ENCODE measurements at places on chromosomes 5 and 9. TPM values are rescaled to one million over a fixed set of nuclear protein-coding genes. Genes with fewer than 3 reads are reported as not detected.

The KCNT1 gene
- not detected for total RNA-seq

The HTR4 gene
- total RNA-seq: not detected

- no peak for DNase-seq
These were observed 177.1 kb downstream of the GAPVD1 start for GRCh38 chr9:125438506-125439433.

DNA sequence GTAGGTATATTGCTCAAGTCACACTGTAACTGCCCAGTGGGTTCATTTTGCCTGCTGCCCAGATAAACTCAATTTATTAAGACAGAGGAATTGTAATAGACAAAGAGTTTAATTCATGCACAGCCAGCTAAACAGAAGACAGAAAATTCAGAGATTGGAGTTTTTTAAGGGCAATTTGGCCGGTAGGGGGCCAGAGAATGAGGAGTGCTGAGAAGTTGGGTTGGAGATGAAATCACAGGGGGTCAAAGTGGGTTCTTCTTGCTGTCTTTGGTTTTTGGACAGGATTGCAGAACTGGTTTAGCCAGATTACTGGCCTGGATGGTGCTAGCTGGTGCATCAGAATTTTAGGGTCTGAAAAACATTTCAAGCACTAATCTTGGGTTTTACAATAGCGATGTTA, 20.7 kb upstream of the IL33 start:
- DNase-seq: no peak

The KIF27 gene
- 9.4 TPM for total RNA-seq

The PCDHB9 gene
- 5.5 TPM for total RNA-seq

The ADCY2 gene
- 3.5 TPM for total RNA-seq

The CBY3 gene
- not detected for total RNA-seq

The ARID3C gene
- not detected for total RNA-seq

- DNase-seq: no peak
These were observed 31.3 kb downstream of the IRF1 start for GRCh38 chr5:132459031-132459982.

DNA sequence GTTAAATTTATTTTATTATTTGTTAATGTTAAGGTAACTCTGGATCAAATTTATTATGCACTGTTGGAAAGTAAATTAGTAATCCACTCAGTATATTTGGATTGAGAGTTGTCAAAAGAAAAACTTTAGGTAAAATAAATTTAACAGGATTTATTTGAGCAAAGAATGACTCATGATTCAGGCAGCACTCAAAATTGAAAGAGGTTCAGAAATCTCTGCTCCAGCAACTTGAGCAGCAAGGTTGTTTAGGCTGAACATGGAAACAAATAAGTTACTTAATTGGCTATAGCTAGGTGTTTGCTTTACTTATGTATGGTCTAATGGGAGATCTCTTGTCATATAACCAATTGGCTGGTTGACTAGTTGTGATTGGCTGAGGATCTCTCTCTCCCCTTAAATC, 296.2 kb upstream of the EDIL3 start:
- DNase-seq: no peak

DNA sequence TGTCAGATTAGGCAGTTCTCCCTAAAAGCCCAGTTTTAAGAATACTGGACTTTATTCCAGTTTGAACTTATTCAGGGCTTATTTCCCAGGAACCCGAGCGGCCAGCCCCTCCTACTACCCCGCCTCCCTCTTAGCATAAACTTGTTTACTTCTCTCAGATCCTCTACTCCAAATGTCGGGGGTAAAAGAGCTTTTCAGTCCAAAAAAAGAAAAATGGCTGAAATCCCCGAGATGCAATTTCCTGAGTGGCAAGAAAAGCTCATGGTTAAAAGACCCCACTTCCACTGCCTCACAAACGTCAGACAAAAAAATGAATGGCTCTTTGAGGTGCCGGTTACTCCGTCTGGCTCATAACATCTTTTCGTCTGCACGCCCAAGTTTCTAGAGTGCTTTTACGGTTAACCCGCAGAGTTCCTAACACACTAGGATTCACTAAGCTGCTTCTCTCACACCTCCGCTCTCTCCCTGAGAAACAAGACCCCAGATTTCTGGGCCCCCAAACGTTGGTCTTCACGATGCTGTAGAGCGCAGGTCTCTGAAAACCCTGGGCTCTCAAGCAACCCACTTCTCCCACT, 402 bp downstream of the BRD8 start:
- DNase-seq: peak; percentile 3

DNA sequence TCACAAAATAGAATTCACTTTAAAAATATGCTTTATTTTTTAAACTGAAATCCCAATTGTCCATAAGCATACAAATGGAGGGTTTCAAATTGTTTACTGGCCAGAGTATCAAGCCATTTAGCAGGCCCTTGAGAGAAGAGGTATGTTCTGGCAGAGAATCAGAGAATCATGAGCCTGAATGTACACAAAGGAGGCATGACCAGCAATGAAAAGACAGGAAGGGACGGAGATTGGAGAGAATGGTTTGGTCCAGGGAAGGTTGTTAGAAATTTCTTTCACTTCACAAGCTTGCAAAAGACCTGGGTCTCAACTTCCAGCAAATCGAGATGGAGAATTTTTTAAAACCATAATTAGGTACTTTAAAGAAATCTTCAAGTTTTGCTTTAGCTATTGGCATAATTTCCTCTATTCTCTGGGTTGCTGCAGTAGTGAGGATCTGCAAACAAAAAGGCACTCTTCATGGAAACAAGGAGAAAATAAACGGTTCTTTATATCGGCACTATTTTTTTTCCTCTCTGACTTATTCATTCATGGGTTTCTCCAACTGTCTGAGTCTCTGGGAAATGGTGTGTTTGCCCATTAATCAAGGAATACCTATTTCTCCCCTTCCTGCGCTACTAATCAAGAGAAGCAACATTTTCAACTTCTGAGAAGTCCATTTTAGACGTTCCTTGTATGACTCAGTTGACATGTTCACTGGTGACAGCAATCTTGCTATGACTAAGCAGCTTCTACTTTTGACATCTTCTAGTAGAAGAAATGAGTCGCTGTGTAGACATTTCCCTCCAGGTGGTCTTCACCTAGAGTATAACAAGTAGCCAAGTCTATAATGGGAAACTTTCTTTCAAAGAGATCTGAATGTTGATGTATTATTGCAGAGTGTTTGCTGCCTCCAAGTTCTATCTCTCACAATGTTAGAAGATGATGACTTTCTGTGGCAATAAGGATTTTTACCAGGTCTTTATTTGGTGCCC, 23.1 kb upstream of the ERCC6L2 start:
- DNase-seq: no peak

DNA sequence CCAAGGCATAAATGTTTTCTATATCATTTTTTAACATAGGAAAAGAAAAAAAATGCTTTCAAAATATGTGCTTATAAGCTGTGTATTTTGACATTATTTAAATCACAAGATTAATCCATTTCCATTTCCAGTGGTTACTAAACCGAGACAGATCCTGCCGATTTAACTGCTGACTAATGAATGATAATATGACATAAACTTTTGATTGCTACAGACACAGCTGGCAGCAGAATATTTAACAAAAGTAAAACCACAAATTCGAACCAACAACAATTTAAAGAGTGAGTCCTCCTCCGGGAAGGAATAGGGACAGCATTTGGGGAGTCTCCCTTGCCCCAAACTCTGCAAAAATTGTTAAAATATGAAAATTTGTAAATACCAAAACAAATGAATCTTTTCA, 401.3 kb upstream of the DAB2 start:
- DNase-seq: no peak

GRCh38 chr9:81543695-81544094, 145.7 kb downstream of the TLE1 start:
- no peak for DNase-seq

DNA sequence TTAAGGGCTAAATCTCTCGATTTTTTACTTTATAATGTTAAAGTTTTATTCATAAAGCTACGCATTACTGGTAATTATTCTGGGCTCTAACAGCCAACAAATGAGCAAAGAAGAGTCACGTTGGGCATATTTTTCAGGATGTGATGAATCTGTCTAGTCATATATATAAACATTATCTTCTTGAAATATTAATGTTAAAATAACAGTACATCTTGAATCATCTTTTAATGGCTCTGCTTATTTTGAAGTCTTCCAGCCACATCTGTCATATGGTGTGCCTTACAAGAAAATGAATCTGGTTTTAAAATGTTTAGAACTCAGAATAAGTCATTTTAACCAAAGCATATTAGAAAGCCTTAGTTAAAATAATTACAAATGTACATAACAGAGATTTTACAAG, 96.9 kb downstream of the CWC27 start:
- no peak for DNase-seq
